CD4-positive, alpha-beta memory T cell (primary cell): ENCODE measurements at places on chromosomes 6 and 20.

- no peak for DNase-seq
Measured at GRCh38 chr6:122459240-122459639, 12.4 kb downstream of the SERINC1 start.

DNA sequence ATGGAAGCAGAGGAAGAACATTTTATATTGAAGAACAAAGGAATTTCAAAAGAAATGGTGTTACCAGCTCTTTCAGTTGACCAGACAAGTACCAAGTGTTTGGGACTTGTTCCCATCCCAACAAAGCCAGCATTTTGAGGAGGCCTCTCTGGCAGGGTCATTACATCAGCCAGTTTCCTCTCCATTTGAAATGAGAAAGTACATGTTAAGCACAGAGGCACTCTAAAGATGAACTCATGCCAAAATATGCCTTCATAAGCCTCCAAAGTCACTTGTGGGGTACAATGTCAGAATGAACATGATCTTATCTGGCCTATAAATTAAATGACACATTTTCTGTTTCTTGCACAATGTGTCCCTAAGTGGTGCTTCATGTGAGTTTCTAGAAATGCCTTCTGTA is 223.9 kb downstream of the PRL start:
- DNase-seq = no peak

GRCh38 chr6:33391922-33392594 is 435 bp downstream of the KIFC1 start:
- DNase-seq = no peak

- DNase-seq = no peak
Measured at GRCh38 chr20:38260378-38261053, at the start of gene KIAA1755. Gene KIAA1755 (minus strand): TSS chr20:38260735. CDS start chr20:38260500, 235 bp downstream.

DNA sequence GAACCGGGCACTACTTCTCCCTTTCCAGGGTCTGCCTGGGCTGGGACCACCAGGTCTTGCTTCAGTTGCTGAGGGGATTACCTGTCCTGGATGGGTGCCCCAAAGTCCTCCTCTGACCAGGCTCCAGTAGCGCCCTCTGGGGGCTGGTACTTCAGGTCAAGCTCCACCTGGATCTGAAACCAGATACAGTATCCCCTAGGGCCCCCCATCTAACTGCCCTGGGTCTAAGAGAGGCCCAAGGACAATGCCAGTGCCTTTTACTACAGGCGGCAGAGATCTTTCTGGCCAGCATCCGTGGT is 11.2 kb upstream of the SPAG4 start:
- DNase-seq = no peak

DNA sequence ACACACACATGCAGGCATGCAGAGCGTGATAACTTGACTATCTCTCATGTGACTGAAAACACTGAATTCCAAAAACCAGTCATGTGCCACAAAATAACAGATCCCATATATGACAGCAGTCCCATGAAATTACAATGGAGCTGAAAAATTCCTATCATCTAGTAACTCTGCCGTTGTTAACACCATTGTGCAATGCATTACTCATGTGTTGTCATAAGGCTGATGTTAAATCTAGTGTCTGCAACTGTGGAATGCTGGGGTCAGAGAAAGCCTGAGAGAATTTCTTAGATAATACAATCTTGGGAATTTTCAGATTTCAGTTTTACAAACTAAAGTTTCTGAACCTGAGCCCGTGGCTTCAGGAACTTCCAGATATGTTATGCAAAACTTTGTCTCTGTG is 70.2 kb downstream of the LYRM4 start:
- DNase-seq = no peak

- no peak for DNase-seq
Measured at GRCh38 chr20:63847237-63848002, 13.9 kb upstream of the ABHD16B start.

DNA sequence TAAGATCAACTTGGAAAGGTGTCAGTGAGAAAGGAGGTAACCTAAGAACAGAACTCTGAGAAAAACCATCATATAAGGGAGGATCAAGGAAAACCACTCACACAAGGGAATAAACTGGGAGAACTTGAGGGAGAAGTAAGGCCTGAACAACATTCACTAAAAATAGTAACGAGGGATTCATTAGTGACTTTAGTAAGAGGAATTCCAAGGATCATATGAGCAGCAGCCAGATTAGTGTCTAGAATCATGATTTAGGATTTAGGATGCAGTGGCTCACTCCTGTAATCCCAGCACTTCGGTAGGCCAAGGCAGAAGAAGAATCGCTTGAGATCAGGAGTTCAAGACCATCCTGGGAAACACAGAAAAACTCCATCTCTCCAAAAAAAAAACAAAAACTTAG is 376.5 kb upstream of the MARCKS start:
- DNase-seq = no peak

DNA sequence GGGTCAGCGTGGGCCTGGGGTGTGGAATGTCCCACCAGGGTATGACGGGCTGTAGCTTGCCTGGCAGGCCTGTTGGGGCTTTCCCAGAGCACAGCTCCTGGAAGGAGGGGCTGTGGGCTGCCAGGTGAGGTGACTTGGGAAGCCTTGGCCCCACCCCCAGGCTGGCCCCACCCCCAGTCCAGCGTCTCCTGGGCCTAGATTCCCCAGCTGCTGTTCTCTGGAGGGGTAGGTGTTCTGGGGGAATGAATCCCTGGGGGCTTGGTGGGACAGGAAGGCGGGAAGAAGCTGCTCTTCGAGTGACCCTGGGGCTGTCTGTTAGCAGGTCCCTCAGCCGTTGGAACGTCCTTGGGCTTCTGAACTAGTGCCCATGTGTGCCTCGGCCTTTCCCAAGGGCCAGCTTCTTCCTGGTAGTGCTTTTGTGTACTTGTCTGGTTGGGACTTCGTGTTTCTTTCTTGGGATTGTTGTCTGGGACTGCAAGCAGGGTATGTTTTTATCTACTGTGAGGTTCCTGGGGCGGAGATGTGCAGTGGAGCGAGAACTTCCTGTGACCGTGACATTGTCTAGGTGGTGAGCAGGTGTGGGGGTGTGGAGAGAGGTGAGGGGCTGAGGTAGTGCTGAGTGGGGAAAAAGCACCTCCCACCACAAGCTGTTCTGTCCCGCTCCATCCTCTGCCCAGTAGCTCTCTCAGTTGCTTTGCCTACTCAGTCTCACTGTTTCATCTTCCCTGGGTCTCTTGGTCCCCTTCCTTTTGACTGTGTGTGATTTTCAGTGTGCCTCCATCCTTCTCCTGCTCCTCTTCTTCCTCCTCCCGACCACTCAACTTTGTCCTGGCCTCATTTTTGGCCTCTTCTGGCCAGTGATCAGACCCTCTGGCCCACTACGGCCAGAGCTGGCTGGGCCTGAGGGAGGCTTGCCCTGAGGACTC is 1.3 kb upstream of the DDR1 start:
- no peak for DNase-seq

DNA sequence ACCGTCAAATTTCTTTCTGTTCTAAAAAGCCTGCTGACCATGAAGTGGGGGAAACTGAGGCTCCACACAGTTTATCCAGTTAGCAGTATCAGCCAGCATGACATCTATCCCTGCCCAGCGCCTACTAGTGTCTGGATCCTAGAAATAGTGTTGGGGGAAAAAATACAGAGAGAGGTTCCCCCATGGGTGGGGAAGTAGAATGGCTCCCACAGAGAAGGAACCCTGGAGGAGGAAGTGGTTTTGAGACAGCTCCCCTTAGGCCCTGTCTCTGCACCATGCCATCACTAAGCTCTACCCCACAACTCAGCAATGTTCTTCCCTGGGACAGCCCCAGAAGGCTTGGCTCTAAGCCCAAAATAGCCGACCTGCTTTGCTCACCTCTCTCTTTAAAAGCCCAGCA is 153.4 kb downstream of the MBOAT1 start:
- no peak for DNase-seq

GRCh38 chr20:11246251-11246775 is 572.5 kb upstream of the JAG1 start:
- DNase-seq = no peak

- DNase-seq = peak; percentile 8
Measured at GRCh38 chr6:158233214-158233795, 65.2 kb downstream of the GTF2H5 start.

DNA sequence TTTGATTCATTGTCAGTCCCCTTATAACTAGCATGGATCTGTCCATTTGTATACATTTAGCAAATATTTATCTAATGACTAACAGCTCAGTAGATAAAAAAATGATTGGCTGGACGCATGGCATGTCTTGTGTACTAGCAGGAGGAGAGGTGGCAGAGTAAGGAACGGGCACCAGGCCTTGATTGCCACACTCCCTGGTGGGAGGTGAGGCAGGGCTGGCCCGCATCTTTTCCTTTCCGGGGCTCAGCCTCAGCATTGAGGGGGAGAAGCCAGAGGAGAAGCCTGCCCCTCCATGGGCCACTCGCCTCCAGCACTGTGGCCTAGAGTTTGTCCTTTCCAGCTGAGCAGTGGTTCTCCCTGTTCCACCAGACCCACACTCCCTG is 84.9 kb upstream of the TMEM181 start:
- DNase-seq = no peak

- peak; percentile 43 for DNase-seq
Measured at GRCh38 chr6:16731478-16732051, 29.7 kb downstream of the ATXN1 start.

- DNase-seq = no peak
Measured at GRCh38 chr6:163630572-163630971, 216.1 kb downstream of the QKI start.

GRCh38 chr6:17182961-17183360 is 81.1 kb downstream of the STMND1 start:
- no peak for DNase-seq

- peak; percentile 64 for DNase-seq
Measured at GRCh38 chr20:62500237-62500864, 24.6 kb upstream of the GATA5 start.

DNA sequence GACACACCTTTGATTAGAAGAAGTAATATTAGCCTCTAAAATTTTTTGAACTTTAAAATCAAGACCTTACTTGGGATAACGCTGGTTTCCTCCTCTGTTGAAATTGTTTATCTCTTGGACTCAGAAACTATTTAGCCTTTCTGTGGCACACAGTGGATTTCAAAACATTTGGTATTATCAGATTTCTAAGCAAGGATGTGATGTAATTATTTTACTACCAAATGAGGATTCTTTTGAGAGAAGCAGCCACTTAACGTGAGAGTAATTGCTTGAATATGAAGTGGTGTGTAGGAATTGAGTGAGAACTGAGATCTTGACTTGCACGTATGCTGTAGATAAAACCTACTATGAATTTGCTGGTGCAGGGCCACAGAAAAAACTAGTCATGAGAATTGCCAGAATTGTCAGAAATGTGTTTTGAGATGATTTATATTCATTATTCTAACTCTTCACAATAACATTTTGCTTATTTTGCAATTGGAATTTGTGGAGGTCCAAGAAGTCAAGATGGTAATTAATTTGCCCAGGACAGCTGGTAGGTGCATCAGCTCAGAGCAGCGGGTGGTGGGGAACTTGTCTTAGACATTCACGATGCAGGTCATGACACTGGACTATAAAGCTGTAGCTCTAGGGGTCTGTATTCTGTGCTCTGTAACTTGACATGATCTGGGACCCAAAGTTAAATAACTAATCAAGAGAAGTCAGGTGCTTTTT is 53.4 kb downstream of the AKAP12 start:
- DNase-seq = no peak

- no peak for DNase-seq
Measured at GRCh38 chr6:75109765-75110164, 96.1 kb downstream of the COL12A1 start.

DNA sequence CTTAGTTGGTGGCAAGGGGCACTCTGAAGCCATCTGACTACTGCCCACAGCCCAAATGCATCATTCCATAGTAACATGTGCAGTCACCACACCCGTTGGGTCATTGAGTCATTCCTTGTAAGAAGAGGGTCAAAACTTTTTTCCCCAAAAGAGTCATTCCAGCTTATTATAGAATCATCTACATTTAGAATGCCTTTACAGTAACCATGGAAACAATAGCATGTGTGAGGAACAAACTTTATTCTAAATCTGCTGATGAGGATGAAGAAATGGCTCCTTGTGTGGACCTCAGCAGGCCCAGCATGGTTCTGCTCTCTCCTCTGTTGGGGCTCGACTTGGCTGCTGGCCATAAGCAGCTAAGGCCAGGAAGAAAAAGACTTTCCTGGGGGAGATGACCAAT is 111.2 kb upstream of the PTPRT start:
- no peak for DNase-seq

DNA sequence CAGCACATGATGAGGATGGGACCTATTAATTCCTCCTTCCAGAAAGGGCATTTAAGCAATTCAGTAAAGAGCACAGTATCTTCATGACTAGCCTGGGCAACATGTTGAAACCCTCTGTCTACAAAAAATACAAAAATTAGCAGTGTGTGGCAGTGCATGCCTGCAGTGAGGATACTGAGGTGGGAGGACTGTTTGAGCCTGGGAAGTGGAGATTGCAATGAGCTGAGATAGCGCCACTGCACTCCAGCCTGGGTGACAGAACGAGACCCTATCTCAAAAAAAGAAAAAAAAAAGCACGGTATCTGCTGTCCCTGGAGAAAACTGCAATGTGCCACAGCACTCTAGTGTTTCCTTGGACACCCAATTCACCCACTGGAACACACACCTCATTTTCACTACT is 18.4 kb downstream of the SAMD3 start:
- no peak for DNase-seq

- no peak for DNase-seq
Measured at GRCh38 chr6:110461376-110461775, 15.0 kb downstream of the SLC22A16 start.

DNA sequence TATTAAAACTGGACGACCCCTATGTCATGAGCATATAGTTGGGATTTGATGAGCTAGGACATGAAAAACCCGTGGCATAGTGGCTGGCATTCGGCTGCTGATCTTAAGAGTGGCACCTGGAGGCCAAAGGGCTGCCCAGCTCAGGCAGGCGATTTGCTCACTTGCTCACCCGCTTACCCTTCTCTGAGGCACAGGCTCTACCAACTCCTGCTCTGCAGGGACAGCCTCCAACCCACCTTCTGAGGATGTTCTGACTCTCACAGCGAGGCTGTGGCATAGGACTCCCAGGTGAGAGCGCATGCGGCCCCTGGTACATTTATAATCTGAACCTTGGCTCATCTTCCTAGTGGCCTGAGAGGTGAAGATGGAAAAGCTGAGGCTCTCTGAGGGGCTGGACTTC is 995 bp downstream of the RSPO4 start:
- DNase-seq = no peak

DNA sequence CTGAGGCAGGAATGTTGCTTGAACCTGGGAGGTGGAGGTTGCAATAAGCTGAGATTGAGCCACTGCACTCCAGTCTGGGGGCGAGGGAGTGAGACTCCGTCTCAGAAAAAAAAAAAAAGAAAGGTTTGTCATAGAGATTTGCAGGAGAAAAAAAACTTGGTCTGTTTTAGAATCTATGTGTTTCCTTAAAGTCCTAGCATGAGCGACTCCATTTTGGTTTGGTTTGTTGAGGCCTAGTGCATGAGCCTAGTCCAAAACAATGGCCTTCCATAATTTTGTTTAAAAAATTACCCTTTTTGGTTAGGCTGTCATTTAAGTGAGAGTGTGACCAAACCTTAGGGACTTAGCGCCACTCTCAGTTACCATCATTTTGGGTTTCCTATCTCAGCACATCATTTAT is 8.2 kb upstream of the GNMT start:
- DNase-seq = no peak

GRCh38 chr6:142570221-142570671 is 268.4 kb downstream of the ADGRG6 start:
- no peak for DNase-seq
